DMS153 (cell line): ENCODE measurements at places on chromosomes 2 and 18.

GRCh38 chr2:121819846-121820245, 64.4 kb downstream of the TSN start:
- DNase-seq: no peak

- DNase-seq: no peak
Observed at GRCh38 chr18:13051159-13051558, 60.0 kb downstream of the CEP192 start.

DNA sequence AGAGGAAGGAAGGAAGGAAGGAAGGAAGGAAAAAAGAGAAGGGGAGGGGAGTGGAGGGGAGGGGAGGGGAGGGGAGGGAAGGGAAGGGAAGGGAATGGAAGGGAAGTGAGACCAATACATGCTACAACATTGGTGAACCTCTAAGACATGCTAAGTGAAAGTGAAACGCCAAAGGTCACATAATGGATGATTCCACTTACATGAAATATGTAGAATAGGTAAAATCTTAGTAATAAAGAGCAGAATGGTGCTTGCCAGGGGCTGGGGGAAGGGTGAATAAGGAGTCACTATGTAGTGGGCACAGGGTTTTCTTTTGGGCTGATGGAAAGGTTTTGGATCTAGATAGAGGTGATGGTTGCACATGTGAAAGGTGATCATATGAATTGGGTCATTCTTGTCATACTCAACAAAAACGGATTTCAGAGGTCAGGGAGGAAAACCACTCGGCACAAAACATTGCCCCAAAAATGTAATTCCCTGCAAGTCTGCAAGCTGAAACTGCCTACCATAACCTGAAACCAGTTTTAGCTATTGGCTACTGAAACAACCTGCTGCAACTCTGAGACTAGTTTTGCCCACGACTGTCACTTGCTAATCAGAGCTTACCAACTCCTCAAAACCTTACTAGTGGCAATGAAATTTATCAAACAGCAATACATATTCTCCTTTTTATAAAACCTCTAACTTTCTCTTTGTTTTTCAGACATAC, 59.2 kb downstream of the CCDC141 start:
- DNase-seq: no peak

- peak; percentile 55 for DNase-seq
Observed at GRCh38 chr18:11950824-11951223, 30.5 kb upstream of the IMPA2 start.

DNA sequence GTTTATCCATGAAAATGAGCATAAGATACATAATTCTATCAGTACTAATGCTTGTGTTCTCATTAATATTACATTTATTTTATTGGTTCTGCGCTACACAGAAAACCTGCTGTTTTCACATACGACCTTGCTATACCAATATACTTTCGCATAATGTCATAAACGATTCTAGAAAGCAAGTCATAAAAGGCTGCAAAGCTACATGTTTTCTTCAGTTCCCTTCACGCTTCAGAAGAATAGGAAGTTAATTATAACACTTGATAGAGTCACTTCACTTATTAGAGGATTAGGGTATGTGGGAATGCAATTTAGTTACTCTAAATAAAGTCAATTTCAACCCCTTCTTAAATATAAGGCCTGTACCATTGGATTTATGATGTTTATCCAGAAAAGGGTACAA, 29.0 kb downstream of the PSME4 start:
- DNase-seq: no peak

DNA sequence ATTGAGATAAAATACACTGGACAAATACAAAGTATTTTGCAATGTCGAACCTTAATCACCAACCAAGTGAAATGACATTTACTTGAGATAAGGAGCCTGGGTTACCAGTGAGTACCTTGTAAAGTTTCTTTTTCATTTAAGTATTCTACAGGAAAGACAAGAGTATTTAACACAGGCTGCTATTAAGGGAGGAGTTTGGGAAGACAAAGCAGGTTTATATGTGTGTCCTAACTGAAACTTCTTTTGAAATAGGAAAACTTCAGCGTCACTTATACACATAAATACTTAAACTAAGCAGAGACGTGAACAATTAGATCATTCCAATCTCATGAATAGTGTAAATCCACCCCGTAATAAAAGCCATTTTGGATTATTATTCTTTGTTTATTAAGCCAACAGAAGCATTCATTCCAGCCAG, 126.7 kb upstream of the CYP26B1 start:
- no peak for DNase-seq

- DNase-seq: no peak
Observed at GRCh38 chr2:2688254-2688653, 357.2 kb upstream of the MYT1L start.

GRCh38 chr2:220555961-220556630, 928.7 kb downstream of the SLC4A3 start:
- no peak for DNase-seq

DNA sequence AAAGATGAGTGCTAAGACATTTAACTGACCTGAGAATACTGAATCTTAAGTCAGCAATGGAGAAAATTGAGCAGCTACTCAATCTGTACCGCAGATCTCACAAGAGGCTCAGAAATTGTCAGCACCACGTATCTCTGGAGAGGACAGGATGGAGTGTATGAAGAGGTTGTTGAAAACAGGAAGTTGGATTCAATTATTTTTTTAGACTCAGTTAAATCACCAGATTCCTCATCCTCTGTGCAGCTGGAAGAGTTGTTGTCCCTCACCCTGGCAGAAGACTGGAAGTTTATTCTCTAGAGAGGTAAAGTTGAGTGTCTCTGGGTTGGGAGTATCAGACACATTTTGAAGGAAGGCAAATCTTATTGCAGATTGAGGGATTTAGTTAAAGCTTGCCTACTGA, 114.9 kb upstream of the NT5C1B start:
- peak; percentile 22 for DNase-seq

DNA sequence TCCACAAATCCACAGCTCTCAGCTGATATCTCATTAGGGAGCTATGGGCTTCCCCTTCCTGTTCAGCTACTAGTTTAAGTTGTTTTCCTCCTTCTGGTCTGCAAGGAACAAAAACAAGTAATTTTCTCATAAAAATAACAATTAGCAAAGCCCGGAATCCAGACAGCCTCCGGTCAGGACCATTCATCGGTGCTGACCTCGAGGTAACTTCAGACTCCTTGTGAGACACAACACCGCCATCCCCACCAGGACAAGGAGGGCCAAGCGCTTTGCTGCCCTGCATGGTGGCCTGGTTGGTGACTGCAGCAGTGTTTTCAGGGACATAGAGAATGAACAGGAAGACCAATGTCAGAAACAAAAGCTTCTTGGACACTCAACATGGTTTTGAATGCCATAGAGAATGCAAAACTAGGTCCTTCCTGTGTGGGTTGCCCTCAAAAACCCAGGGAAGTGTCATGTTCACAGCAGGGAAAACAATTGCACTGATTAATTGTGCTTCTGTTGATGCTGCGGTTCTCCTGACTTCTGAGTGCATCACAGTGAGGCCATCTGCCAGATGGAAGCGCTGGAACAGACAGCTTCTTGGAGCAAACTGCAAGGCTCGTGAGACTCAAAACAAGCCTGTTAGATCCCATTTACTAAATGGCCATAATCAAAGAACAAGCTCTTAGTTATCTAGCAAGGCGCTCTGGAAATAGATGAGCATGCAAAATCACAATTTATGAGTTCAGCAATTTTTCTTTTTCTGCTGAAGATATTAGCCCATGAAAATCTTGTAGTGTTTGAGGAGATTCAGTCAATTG, 77.1 kb downstream of the HS1BP3 start:
- DNase-seq: no peak

DNA sequence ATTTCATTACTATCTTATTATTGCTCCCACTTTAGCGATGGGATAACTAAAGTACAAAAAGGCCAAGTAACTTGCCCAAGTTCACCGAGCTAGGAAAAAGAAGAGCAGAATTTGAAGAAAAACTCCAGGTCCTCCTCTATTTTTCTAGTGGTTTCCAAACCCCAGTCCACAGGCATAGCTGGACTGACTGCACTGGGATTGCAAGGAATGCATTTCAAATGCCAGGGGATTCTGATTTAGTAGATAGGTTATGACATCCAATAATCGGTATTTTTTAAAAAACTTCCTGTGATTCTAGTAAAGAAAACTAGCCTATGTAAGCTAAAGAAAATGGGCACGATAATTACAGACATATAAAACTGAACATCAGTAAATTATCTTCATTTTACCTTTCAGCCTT, 62.7 kb upstream of the GALNT5 start:
- DNase-seq: no peak

DNA sequence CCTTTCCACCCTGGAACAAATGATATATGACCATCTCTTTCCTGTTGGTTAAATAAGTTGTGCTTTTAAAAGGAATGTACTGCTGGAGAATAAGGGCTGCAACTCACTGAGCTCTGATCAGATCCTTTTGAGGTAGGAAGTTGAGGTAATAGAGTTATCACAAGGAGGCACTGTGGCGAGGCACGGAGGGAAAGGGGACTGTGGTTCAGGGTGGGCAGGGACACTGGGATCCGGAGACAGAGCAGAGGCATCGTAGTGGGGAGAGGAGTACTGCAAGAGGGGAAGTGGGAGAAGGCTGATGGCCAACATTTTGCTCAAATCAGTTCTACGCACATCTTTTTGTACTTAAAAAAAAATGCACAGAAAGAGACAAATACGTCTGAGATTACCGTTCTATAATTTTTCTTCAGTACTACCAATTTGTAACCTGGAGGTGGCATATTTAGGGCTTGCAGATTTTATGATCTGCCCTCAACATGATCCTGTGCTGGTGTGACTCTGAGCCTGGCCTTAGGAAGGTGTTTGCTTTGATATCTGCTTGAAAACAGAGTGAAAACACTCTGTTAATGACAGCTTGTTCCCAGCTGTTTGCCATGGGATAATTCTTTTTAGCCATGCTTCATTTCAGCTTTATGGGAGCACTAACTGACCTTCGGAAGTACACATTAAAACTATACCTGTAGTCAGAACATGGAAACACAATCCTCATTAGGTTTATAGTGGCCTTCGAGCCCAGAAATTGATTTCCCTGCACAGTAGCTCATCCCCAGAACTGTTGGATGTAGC, 168.1 kb downstream of the KCNE4 start:
- no peak for DNase-seq

GRCh38 chr18:32714571-32715148, 58.2 kb downstream of the KLHL14 start:
- peak; percentile 74 for DNase-seq
